ENCODE measurements at places on chromosomes 16 and 17.

DNA sequence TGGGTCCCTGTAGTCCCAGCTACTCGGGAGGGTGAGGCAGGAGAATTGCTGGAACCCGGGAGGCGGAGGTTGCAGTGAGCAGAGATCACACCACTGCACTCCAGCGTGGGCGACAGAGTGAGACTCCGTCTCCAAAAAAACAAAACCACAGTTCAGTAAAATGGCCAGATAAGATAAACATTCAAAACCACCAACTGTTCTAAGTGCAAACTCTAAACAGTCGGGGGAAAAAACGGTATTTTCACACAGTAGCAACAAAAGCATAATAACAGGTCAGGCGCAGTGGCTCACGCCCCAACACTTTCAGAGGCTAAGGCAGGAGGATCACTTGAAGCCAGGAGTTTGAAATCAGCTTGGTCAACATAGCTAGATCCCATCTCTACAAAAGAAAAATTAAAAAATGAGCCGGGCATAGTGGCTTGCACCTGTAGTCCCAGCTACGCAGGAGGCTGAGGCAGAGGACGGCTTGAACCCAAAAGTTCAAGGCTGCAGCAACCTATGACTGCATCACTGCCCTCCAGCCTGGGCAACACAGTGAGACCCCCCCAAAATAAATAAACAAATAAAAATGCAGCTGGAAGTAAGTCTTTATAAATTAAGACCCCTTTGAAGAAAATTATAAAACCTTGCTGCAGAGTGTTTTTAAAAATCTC, 10.8 kb upstream of the HASPIN start:
- peak; percentile 7 for DNase-seq

DNA sequence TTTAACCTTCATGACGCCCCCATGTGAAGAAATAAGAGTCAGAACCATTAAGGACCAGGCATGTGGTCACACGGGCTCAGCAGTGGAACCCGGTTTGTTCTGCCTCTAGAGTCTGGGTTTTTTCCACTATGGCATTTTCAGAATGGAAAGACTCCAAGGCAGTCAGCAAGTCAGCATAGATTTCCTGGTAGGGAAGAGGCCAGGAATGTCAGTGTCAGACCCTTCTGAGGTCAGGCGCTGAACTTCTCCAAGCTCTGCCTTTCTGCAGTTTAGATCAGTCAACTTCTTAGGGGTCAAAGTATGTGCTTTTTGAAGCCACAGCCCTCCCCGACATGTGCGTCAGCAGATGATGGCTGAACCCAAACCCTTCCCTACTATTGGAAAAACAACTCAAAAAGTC, 3.9 kb downstream of the SSTR2 start:
- DNase-seq: no peak

- DNase-seq: no peak
These were observed 15.9 kb downstream of the STAT5B start for GRCh38 chr17:42260318-42260717.

DNA sequence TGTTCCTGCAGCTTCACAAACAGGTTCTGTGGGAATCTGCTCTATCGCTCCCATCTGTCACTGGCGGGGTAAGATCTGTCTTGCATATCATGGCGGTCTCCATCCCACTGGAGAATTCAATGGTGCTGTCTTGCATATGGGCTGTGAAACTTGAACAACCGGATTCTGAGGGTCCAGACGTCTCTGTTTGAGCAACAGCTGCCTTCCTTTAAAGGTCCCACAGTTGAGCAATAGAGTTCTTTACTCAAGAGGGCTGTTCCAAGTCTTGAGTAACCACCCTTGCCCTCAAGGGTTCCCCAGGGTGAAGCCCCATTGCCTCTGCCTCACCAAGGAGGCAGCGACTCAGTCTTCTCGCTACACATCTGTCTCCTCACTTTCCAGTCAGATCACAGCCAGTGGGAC, 50.8 kb downstream of the ZFHX3 start:
- DNase-seq: no peak

All from stimulated activated naive CD4-positive, alpha-beta T cell treated with Interleukin-2 at 50 U/mL for 16 hours (primary cell).